Activated gamma-delta T cell (primary cell): ENCODE measurements at places on chromosomes 12 and 14.

DNA sequence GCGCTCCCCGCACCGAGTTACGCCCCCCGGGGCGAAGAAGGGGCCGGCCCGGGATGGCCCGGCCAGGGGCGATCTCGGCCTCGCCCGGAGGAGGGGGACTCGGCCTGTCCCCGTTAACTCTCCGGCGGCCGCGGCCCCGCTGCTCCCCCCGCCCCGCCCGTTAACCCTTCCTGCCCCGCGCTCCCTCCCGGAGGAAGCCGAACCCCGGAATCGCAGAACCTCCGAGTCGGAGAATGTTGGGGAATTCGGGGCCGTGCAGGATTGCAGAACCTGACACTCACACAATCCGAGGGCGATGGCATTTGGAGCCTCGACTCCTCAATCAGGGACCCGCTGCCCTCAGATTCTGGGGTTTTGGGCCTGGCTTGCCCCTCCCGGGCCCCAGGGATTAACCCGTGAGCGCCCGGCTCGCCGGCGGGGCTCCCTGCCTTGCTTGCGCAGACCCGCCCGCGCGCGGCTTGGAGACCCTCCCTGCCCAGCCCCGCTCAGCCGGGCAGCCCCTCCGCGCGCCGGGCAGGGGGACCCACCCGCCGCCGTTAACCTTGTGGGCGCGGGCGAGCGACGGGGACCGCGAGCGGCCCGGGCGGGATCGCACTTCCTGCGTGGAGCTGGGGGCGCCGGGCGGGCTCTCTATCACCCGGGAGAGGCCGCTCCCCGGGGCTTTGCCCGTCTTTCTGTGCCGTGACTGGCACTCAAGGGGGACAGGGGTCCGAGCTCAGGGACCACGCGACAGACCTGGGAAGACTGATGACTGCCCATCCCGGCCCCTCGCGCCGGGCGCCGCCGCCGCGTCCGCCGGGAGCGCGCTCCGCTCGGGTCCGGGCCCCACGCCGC is 18.8 kb downstream of the BEGAIN start:
- DNase-seq, result no peak

DNA sequence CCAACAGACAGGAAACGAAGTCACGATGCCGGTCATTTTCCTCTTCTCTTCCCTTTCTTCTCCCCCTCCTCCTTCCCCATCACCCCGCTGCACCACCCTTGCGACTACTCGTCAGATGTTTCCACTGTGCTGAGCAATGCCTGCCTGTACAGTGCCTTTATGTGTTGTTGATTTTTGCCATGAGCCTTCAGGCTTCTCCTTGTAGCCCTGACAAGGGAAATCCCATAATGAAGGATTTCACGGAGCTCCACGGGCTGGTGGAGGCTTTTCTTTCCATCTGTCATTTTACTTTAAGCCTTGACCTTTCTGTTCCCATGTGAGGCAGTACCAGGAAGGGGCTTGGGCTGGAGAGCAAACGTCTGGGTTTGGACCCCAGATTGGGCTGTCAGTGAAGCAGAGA is 28.7 kb upstream of the CCND2 start:
- DNase-seq, result no peak

DNA sequence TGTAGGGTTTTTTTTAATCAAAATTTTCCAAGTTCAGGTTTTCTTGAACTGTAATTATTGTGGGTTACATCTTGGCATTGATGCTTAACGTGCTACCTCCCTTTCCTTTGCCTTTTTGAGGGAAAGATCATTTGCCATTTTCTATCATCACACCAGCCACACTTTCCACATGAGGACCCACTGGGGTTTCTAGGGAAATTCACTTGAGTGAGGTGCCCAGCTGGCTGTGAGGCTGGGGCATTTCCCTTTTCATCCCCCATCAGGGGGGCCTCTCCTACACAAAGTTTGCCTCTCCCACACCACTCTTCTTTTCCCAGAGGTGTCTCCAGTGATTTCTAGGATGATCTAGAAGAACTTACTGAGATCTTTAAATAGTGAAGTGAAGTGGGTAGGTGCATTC is 335.7 kb downstream of the BMP4 start:
- no peak for DNase-seq

DNA sequence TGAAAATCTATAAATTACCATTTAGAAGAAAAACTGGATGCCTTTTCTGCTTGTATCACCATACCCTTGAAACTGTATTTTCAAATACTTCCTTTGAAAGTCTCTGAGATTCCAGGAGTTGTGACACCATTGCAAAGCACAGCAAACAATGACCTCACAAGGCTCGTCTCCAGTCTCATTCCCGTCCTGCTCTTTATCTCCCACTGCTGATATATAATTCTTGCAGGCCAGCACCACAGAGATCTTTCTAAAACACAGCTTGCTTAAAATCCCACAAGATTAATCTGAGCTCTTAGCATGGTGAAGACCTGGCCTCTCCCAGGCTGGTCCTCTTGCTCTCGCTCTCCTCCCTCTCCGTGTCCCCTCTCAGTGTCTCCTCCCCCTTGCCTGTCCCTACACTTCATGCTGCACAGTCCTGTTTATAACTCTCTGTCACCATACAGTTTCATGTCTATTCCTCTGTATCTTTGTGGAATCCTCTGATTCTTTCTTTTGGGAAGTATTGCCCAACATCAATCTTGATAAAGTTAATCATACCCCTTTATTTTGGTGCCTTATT is 51.8 kb downstream of the ZFYVE21 start:
- no peak for DNase-seq

- no peak for DNase-seq
These were observed 983 bp downstream of the MYF6 start for GRCh38 chr12:80708259-80708974.

DNA sequence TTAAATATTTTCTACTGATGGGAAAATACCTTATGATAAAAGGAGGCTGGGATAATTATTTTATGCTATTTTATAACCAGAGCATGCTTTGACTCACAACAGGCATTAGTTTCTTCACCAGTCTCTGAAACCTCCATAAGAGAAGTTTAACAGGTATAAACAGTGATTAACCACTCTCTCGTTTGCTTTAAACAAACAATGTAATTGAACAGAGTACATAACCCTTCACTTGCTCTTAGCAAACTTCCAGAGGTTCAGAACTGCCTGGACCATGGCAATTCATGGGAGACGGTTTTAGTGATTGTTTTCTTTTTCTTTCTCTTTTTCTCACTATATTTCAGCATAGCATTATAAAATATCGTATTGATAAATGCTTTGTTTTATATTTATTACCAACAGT is 35.3 kb downstream of the CFAP251 start:
- DNase-seq, result no peak

DNA sequence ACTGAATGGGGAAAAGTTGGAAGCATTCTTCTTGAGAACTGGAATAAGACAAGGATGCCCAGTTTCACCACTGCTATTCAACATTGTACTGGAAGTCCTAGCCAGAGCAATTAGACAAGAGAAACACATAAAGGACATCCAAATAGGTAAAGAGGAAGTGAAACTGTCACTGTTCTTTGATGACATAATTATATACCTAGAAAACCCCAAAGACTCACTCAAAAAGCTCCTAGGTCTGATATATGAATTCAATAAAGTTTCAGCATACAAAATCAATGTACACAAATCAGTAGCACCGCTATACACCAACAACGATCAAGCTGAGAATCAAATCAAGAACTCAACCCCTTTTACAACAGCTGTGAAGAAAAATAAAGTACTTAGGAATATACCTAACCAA is 157.3 kb upstream of the DDHD1 start:
- DNase-seq, result no peak

DNA sequence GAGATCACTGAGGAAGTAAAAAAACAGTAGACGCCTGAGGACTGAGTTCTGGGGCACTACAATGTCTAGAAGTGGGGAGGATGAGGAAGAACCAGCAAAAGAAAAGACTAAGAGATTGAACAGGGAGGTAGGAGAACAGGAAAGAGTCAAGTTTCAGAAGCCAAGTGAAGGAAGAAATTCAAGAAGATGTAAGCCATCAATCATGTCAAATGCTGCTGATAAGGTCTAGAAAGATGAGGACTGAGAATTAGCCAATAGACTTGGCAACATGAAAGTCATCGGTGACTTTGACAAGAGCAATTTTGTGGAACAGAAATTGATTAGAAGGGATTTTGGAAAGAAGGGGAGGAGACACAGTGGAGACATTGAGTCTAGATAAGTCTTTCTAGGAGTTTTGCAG is 54.8 kb upstream of the CRY1 start:
- no peak for DNase-seq

GRCh38 chr14:60786905-60787304 is 52.3 kb downstream of the MNAT1 start:
- DNase-seq, result no peak

DNA sequence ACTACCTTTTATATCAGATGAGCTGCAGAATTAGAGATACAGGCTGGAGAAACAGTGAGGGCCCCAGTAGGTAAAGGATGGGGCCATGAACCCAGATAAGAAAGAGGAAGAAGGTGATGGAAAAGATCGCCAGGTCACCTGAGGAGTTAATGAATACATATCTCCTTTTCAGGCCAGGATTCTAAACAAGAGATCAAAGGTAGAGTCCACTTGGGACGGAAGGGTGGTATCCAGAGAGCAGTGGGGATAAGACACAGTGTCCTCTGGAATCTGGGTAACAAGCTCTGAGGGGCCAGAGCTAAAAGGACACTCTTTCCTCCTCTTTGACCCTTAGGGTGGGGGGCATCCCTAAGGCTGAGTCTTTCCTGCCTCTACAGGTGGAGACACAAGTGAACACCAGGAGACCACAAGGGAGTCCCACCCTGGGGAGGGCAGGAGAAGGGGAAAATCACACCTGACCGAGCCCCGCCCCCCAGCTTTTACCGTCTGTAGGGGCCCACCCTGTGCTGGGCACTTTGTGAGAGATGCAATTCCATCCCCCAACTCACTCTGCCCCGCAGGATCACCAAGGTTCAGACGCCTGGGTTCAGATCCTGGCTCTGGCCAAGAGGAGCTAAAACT is 27.3 kb downstream of the SERPINA1 start:
- DNase-seq, result no peak
